Posterior cingulate gyrus (tissue), 11 donors: ENCODE measurements at places on chromosomes 6 and 20.

- no peak for DNase-seq
Observed at GRCh38 chr6:52019092-52019491, 68.3 kb downstream of the PKHD1 start.

- no peak for DNase-seq
Observed at GRCh38 chr20:62320581-62321354, 18.0 kb downstream of the ADRM1 start.

- DNase-seq = no peak
Observed at GRCh38 chr6:9522101-9522500, 892.8 kb downstream of the TFAP2A start.

DNA sequence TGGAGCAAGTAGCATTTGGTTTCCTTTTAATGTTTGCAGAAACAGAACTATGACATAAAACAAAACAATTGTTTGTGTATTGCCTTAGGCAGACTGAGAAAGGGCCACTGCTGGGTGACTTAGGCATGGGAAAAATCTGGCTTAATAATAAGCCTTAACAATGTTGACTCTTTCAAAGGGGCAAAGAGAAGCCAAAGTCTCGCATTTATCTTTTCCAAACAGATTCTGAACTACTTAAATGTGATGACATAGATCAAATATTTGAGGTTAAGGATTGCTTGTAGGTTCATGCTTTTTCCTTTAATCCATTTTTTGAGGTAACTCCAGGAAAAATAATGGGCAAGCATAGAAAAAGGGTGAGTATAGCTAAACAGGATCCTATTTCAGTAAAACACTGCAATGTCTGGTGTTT, 39.6 kb downstream of the ADAT2 start:
- no peak for DNase-seq

- DNase-seq = no peak
Observed at GRCh38 chr20:54633374-54634355, 158.3 kb downstream of the DOK5 start.

DNA sequence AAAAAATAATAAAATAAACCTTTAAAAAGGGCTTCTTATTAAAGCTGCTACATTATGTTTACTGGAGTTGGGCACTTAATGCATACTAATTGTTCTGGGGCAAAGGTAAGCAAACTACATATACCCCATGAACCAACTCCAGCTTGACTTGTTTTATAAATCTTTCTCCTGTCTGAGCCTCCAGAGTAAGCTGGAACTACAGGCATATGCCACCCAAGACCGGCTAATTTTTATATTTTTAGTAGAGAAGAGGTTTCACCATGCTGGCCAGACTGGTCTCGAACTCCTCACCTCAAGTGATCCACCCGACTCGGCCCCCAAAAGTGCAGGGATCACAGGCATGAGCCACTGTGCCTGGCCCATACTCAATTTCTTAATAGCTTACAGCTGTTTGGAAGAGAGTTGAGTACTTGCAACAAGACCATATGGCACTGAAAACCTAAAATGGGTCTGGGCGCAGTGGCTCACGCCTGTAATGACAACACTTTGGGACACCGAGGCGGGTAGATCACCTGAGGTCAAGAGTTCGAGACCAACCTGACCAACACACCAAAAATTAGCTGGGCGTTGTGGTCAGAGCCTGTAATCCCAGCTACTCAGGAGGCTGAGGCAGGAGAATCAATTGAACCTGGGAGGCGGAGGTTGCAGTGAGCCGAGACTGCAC, 19.9 kb downstream of the ROMO1 start:
- DNase-seq = no peak

- DNase-seq = peak; percentile 81
Observed at GRCh38 chr6:91926827-91927226, 1340.0 kb upstream of the MAP3K7 start.

DNA sequence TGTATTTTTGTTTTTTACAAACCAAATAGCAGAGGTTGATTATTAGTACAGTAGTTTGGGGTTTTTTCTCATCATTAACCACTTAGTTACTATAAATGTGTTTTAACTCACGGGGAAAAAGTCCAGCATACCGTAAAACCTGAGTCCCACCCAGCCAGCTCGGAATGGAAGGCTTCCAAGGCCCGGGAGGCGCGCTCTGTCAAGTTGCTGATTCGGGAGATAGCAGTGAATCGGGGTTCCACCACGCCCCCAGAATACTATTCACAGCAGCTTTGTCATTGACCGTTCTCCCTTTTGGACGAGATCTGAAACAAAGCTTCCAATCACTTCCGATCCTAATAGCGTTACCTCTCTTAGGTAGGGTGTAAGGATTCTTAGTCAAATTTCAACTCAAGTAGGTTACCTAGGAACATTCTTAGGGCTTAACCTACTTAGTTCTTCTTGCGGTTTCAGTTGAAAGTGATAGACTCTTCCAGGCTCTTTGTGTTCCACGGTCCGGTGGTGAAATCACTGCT, 232.8 kb upstream of the QKI start:
- no peak for DNase-seq

DNA sequence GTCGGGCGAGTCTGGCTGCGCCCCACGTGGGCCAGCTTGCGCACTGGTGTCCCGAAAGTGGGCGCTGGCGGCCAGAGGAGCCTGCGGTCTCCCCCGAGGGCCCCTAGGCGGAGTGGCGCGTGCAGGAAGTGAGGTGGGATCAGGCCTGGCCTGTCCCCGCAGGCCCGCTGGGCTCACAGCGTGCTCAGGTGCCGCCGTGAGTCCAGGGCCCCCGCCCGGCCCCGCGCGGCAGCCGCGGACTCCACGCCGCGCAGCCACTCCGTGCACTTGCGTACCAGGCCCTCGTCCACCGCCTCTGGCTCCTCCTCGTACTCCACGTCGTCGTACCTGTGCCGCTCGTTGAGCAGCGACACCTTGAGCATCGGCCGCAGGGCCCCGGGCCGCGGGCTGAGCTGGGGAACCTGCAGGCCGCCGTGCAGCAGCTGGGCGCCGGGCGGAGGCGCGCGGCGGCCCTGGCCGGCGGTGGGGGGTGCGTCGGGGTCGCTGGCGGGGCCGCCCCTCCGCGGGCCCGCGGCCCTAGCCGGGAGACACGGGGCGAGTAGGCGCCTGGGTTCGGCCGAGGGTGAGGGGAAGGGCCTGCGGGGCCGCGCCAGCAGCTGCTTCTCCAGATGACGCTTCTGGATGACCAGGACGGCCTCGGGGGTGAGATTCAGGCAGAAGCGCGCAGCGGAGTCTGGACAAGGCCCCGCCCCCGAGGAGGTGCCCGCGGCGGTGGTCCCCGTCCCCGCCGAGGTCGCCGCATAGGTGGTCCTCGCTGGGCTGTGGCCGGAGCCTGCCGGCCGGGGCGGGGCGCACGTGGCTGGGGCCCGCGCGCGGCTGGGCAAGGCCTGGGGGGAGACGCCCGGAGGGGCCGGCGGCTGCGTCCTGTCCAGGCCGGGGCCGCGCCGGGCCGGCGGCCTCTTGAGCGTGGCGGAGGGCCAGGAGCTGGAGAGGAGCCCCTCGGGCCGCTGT, 835 bp downstream of the PRR18 start:
- no peak for DNase-seq

DNA sequence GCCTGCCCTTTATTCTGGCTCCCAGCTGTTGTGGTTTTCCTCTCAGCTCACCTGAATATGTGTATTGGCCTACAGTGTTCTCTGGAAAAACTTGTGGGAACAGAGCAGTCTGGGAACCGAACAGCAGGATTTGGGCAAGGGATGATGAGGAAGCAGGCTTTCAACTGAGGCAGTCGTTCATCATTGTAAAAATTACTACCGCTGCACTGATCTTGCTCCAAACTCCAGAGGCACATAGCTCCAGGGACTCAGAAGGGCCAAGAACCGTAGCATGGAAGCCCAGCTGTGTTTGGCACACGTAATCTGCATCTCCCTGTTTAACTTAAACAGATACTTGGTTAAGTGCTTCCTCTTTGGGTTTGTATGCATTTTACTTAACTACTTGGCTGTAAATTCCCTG, 48.3 kb upstream of the EEF1A1 start:
- DNase-seq = no peak

DNA sequence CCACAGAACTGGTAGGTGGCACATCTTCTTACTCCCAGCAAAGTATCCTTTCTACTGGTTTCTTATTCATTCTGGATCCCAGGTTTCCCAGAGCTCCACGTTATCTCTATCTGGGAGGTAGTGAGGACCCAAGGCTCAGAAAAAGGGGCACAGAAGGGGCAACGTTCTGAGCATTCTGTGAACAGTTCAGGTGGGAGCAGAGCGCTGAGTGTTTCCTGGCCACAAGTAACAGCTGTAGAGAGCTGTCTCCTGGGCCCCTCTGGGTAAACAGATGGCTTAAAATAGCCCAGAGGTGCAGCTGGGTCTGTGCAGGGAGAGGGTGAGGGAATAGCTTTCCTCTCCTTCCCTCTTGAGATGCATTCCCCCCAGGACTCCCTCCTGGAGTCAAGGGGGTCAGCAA, 2.1 kb downstream of the APOBEC2 start:
- DNase-seq = no peak

- no peak for DNase-seq
Observed at GRCh38 chr20:49288784-49289696, 11.2 kb upstream of the ZNFX1 start.

DNA sequence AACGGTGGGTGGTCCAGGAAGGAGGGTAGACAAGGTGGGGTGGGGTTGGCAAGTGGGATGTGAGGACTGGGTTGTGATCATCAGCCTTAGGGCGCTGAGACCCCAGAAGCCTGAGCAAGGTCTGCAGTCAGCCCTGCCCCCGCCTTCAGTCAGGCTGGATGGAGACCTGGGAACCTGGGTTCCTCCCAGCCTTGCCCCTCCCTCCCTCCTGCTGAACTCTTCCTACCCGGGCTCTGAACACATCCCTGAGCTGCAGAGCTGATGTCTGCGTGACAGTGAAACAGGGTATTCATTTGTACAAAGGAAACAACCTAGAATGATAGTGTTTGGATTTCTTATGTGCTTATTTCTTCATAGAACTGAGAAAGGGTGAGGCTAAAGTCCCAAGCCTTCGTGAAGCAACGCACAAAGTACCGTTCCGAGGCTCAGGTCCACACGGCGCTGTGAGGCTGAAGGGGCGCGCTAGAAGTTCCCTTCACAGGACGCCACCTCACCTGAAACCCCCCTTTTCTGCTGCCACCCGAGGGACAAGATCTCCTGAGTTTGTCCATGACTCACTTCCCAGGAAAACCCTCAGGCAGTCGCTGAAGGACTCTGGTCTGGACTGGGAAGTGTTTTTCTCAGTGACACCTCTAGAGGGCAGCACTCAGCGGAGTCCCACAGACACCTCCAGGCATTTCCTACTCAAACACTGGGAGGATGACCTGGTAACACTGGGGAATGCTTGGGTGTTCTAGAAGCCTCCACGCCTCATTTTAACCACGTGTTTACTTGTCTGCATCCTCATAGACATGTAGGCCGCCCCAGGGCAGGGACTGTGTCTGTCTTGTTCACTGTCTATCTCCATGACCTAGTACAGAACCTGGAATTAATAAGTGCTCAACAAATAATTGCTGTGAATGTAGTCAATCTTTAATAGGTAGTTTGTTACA, 1.2 kb downstream of the GSTA5 start:
- DNase-seq = no peak

- no peak for DNase-seq
Observed at GRCh38 chr6:33936886-33937285, 133.1 kb upstream of the MLN start.

DNA sequence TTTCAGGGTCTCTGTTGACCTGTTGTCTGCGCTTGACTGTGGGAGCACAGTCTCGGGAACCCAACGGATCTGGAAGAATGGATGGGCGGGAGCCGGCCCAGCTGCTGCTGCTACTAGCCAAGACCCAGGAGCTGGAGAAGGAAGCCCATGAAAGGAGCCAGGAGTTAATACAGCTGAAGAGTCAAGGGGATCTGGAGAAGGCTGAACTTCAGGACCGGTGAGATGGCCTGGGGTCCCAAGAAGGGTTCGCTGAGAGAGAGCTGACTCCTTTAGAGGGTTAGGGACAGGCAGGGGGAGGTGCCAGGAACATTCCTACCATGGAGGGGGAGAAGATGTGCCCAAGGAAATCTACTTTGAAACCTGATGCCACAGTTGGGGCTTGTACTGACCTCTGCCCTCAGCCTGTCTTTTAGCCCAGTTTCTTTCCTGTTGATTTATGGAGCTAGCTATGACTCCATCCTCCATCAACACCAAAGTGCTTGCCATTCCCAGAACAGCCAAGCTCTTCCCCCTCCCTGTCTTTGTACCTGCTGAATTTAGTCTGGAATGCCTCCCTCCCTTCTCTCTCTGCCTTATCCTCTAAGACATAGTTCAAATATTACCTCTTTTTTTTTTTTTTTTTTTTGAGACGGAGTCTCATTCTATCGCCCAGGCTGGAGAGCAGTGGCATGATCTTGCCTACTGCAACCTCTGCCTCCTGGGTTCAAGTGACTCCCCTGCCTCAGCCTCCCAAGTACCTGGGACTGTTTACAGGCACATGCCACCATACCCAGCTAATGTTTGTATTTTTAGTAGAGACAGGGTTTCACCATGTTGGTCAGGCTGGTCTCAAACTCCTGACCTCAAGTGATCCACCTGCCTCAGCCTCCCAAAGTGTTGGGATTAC, 12.2 kb downstream of the CEP250 start:
- DNase-seq = no peak

- DNase-seq = no peak
Observed at GRCh38 chr6:70527071-70527737, 39.5 kb upstream of the SDHAF4 start.

DNA sequence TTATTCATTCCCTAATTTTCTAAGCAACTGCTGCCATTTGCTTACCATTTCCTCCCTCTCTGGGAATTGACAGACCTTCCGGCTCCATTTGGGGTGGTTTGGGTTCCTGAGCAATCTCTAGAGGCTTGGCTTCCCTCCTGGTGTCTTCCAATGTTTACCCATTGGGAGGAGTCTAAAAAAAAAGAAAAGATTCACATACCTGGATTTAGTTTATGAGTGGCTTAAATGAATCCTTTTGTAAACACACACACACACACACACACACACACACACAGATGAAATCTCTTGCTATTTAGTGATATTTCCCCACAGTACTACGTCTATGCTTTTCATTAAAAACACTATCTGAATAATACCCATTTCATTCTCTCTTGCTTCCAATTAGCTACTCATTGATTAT, 48.3 kb upstream of the TRAF3IP2 start:
- no peak for DNase-seq
